Left ventricle myocardium inferior (tissue), 1 donor: ENCODE measurements at places on chromosomes 11 and 22. TPM values are rescaled to one million over a fixed set of nuclear protein-coding genes. Genes with fewer than 3 reads are reported as not detected.

- no peak for DNase-seq
Observed at GRCh38 chr11:32081901-32082300, 9.0 kb upstream of the RCN1 start.

The RCN1 gene
- total RNA-seq: 24.6 TPM

The KCNK7 gene
- total RNA-seq: 0.85 TPM

The MRPL11 gene
- 53.8 TPM for total RNA-seq

The OR51I1 gene
- total RNA-seq: not detected

The TTLL8 gene
- not detected for total RNA-seq

The GGT1 gene
- 1.1 TPM for total RNA-seq
